CD4-positive, alpha-beta T cell treated with Interleukin-4 for 1 hour (primary cell): ENCODE measurements at places on chromosomes 3 and 15.

- DNase-seq, result no peak
These were observed 264.4 kb downstream of the TIGIT start for GRCh38 chr3:114558271-114558670.

DNA sequence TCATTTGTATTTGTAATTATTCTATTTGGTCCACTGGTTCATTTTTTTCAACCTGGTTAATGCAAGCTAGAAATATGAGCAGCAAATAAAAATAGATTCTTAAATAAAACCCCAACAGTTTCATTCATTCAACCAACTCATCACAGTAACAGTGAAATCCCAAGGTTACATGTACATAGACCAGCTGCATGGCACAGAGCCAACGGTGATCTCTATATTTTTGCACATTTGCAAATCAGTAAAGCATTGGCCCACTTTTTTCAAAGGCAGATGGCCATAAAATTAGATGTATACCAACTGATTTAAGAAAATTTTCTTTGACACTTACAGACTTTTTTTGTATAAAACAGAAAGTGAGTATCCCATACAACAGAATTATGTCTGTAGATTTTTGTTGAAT, 49.3 kb downstream of the STRIT1 start:
- DNase-seq, result no peak

DNA sequence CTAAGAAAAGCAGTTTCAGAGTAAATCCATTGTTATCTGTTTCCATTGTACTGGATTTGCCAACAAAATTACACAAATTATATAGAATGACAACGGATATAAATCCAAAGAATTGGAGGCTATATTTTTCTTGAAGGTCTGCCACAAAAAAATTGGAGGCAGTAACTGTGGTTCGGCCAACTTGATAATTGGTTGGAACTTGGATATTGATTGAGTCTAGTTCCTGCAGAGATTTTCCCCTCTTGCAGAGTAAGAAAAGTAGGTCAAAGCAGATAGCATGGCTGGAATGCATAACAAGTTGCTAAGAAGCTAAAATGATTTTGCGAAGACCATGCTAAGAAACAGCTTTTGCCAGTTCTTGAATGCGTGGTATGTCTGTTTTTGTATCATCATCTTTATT, 269.6 kb upstream of the CFAP20DC start:
- no peak for DNase-seq

DNA sequence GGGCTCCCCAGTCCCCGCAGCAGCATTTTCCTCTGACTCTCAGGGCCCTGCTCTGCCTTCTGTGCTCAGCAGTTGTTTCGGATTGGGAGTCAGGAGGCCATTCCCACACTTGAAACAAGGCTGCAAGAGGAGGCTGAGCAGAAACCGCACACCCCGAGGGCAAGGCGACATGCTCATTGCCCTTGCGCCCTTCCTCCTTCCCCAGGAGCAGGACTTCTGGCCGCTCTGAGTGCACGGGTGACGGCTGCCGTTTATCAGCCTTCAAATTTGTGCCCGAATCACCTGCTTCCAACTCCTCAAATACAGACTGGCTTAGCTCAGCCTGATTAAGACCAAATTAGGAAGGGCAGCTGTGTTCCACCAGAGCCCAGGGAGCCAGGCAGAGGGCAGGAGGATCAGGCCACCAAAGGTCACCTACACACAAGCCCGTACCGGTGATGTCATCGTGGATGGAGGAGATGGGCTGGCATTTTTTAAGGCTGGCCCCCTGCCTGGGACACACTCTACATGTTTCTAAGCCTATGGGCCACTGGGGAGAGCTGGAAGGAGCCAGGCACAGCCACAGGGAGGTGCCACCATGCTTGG, 38.1 kb downstream of the TM2D3 start:
- no peak for DNase-seq

GRCh38 chr3:185825639-185826481, 1.0 kb upstream of the IGF2BP2 start:
- peak; percentile 25 for DNase-seq

DNA sequence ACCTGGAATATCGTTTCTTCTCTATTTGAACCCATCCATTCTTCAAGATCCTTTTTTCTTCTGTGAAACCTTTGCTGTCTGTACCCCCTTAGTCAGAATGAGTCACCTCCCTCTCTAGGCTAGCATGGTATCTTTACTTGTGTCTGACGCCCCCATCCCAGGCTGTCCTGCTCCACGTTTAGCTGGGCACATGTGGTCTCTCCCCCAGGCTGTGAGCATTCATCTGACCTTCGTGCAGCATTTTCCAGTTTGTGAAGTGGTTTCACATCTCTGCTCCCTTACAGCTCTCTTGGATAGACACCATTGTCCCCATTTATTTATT, 14.3 kb upstream of the TLE3 start:
- no peak for DNase-seq

GRCh38 chr3:188417766-188418165, 263.8 kb downstream of the LPP start:
- DNase-seq, result no peak

- no peak for DNase-seq
These were observed 11.8 kb downstream of the ZBTB47 start for GRCh38 chr3:42665050-42665878.

DNA sequence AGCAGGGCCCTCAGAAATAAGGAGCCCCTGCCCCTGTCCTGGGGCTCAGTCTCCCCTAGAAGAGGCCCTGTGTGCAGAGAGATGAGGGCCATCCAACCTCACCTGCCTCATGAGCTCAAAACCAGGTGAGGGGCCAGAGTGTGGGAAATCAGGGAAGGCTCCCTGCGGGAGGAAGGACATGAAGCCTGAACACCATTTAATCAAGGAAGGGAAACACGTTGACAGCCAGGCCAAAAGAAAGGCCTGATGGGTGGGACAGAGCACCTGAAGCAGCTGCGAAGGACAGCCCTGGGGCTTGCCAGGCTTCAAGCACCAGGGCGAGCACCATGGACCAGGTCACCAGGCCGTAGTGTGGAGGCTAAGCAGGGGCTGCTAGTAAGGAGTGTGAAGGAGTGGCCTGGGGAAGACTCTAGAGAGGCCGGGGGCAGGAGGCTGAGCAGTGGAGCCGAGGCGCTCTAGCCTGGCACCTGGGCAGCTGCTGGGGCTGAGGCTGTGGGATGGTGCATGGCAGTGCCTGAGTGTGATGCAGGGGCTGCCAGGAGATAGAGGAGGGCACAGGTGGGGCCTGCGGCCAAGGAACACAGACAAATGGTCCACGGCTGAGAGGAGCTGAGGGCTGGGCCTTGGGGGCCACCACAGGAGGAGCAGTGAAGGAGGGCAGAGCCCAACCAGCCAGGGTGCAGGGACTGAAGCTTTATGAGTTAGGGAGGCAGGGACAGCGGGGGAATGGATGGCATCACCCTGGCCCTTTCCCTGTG, 16.1 kb downstream of the ACAA1 start:
- no peak for DNase-seq

DNA sequence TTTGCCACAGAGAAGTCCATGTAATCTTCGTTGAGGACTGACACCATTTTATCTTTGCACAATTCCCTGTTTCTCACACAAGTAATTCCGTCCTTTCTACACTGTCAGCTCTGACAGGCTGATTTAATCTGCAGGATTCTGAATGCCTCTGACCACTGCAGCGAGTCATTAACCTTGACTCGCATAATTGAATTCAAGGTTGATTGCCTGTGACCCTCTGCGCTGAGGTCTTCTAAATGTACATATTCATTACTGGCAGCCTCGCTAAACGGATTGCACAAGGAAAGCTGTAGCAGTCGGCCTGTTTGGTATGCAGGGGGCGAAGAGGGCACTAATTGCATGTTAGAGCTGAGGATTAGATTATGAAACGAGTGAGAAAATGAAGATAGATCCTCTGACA, 147.8 kb downstream of the SHOX2 start:
- DNase-seq, result no peak

GRCh38 chr3:125437631-125438435, 62.7 kb upstream of the ZNF148 start:
- peak; percentile 54 for DNase-seq

GRCh38 chr15:50150349-50150748, 31.3 kb upstream of the ATP8B4 start:
- DNase-seq, result no peak

GRCh38 chr3:128730471-128730870, 4.5 kb downstream of the RAB7A start:
- DNase-seq, result no peak

DNA sequence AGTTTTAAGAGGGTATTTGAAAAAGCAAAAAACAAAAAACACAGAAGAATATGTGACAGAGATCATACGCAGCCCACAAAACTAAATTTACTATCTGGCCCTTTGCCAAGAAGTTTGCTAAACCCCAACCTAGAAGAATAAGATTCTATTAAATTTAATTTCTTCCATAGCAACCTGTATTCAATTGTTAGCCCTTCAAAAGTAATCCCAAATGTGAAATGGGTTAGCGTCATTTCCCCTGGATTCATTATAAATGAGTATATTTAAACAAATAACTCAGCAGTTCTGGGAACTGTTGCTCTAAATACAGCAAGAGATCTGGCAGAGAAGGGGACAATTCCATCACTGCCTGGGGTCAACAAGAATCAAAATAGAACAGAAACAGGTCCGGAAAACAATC, 56.8 kb downstream of the CERS3 start:
- no peak for DNase-seq

- DNase-seq, result no peak
These were observed 195.5 kb upstream of the MBNL1 start for GRCh38 chr3:152073267-152073666.
